Retinal pigment epithelial cell (primary cell): ENCODE measurements at places on chromosomes 16 and 17.
A peak's percentile ranks its signal among the peaks of the same experiment; 100 is the strongest.

DNA sequence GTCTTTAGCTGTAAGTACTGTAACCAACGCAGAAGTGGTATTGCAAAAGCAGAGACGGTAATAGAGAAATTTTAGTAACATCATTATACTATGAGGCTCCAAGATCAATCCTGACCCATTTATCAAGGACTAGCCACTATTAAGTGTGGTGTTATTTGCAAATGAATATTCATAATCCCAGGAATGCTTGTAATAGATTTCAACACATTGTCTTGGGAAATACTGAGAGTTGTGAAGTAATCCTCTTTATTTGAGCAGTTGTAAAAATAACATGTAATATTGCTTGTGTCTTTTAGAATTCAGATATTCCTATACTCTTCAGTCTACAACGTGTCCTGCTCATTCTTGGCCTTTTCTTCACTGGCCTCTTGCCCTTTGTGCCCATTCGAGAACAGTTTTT is 46.4 kb downstream of the GDPD1 start:
- no peak for DNase-seq

DNA sequence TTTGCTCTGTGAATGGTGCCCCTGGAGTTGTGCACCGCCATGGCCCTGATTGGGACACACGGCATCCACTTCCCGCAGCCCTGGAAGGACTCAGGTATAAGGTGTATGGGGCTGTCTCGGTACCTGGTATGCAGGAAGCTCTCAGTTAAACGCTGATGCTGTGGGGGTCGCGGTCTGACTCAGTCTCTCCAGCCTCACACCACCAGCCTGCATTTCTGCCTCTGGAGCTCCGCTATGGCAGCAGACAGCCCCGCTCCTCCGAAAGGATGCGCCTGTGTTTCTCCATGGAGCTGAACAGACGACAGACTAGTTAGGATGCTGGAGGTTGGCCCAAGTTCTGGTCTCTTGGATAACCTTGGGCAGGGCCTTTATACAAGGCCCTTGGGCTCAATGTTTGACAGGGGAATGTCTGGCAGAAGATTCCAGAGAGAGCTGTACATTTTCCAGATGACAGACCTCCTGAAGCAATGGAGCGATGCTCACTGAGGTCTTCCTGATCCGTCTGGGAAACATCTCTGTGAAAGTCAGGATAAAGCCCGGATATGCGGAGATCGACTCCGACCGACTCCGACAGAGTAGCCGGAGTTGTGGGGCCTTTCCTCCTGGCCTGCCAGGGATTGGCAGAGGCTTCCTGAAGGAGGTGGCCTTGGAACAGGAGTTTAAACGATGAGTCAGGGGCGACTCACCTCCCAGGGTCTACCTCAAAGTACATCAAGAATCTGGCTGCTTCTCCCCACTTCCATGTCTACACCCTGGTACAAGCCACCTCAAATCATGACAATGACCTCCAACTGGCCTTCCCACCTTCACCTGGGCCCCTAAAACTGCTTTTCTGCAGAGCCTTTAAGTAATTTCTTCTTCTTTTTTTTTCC is 21.9 kb upstream of the BCAR1 start:
- DNase-seq = no peak

DNA sequence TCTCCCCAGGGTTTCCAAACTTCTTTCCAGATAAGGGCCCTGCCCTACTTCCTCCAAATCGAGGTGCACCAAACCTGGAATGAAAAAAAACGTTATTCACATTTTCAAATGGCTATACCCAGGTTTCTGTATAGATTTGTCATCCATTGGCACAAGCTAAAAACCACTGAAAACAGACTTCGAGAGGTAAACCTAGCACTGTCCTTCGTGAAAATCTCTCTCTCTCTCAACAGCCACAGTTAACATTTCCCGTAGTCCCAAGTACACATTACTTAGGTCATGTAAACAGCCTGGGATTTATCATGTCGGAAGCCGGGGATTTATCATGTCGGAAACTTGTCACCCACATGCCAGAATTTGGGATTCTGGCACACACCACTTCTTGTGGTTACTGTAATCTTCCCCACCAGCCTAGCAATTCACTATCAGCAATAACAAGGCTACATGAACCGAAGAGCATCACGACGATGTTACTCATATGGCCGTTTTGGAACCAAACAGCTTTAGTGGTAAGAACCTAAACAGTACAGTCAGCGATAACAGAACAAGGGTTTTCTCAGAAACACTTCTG is 1.2 kb downstream of the DDX5 start:
- no peak for DNase-seq

DNA sequence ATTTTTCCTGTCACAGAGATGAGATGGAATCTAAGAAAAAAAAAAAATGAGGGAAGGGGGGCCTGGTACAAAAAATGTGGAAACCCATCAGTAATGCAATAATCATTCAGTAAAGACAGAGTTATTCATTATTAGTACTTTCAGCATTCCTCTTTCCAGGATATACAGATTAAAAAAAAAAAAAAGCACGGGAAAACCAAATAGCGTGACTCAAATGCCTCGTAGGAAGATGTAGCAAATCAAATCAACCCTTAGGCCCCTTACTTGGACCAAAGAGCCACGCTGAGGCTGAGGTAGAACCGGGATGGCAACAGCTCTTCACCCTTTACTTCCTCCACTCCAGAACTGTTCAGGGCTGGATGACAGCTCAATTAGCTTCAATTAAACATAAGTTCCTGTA is 52.5 kb downstream of the SMG6 start:
- no peak for DNase-seq

DNA sequence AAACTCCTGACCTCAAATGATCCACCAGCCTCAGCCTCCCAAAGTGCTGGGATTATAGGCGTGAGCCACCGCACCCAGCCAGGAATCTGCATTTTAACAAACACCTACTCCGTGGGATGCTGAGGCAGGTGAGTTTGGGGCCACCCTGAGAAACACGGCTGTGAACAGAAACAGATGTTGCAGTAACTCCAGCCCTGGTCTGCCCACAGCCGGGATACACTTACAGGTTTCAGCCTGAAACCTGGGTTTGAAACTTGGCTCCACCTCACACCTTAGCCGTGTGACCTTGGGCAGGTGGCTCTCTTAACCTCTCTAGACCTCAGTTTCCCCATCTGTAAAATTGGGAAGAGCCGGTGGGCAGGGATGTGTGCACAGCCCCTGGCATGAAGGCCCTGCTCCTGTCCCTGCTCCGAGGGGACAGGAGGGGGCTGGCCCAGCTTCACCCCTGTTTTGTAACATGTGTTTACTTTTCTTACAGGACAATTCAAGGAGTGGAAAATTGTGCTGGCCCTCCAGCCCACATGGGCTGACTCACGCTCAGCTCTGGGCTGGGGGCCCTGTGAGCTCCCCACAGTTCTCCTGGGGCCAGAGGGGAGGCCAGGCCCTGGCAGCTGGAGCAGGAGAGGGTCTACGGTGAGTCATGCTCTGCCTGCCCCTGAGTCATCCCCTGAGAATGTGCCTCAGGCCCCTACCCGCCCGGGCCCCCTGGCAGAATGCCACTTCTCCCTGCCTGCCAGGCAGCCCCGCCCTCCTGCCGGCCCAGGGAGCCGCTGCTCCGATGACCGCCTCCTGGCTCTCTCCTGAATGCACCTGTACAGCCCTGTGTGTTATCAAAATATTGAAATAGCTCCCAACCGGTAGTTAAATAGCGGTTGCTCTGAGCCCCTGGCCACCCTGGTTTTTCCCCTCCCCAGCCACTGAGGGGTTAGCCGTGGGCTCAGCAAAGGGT is 7.7 kb upstream of the PPL start:
- DNase-seq = peak; percentile 98

DNA sequence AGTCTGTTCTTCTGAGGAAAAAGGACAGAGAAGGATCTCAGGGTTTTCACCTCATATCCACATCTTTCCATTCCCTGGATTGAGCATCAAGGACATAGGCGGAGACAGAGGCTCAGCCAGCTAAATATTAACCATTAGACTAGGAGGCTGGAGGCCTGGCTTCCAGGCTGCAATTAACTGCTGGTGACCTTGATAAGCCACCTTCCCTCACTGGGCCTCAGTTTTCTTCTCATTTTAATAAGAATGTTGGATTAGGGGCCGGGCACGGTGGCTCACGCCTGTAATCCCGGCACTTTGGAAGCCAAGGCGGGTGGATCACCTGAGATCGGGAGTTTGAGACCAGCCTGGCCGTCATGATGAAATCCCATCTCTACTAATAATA is 25.6 kb upstream of the CNOT1 start:
- DNase-seq = no peak

GRCh38 chr16:15743657-15744056 is 93.6 kb downstream of the NDE1 start:
- no peak for DNase-seq

DNA sequence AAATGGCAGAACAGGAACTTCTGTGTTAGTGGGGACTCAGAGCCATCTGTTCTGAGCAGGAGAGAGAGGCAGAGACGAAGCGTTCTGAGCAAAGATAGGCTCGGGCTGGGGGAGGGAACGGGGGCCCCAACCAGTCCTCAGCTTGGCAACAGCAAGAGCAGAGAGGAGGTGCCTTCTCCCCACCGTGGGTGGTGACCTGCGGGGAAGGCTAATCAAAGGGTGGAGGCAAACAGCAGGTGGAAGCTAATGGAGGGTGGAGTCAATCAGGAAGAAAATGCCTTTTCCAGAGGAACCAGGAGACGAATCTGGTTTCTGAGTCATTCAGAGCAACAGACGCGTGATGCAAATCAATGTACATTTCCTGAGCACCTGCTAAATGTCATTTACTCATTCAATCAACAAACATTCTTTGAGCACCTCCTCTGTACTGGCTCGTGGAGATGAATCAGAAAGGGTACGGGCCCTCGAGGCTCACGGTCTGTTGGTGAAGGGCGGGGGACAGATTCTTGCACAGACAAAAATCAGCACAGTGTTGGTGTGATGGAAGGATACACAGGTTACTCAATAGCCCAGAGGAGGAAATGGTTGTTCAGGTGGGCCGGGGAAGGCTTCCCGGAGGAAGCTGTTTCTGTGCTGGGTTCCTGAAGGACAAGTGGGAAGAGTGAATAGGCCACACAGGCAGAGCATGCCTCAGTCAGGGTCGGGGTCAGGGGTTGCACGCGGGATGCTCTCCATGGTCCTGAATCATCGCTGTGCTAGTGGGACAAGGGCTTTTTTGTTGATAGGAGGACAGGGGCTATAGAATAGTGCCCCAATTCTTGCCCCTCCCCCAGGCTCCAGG is 5.7 kb upstream of the SPNS2 start:
- DNase-seq = no peak

DNA sequence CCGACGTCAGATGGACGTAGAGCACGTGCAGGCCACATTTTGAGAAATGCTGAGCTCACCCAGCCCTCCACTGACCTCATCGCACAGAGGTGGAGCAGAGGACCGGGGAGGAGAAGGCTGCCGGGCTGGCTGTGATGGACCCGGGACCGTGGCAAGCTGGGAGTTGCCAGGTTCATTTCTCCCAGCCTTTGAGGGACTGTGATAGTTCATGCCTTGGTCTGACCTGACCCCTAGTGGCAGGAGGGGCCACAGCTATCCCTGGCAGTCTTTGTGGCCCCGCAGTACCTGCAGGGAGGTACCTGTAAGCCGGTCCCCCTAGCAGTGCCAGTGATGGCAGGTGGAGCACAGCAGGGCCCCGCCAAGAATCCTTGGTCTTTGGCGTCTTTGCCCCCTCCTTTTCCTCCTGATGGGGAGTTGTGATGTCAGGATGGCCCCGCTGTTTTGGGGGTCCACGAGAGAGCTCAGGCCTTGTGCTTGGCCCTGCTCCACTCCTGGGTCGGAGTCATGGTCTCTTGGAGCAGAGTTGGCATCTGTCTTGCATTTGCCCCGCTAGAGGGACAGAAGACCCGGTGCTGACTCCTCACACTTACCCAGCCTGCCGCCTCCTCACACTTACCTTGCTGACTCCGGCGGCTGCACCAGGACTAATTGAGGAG is 50.4 kb downstream of the OR1D5 start:
- no peak for DNase-seq

GRCh38 chr17:78474614-78475146 is 96.2 kb downstream of the PGS1 start:
- no peak for DNase-seq

- DNase-seq = no peak
Measured at GRCh38 chr17:67058036-67058435, 13.7 kb downstream of the CACNG1 start.

GRCh38 chr17:66949501-66949900 is 15.0 kb upstream of the CACNG4 start:
- DNase-seq = no peak

DNA sequence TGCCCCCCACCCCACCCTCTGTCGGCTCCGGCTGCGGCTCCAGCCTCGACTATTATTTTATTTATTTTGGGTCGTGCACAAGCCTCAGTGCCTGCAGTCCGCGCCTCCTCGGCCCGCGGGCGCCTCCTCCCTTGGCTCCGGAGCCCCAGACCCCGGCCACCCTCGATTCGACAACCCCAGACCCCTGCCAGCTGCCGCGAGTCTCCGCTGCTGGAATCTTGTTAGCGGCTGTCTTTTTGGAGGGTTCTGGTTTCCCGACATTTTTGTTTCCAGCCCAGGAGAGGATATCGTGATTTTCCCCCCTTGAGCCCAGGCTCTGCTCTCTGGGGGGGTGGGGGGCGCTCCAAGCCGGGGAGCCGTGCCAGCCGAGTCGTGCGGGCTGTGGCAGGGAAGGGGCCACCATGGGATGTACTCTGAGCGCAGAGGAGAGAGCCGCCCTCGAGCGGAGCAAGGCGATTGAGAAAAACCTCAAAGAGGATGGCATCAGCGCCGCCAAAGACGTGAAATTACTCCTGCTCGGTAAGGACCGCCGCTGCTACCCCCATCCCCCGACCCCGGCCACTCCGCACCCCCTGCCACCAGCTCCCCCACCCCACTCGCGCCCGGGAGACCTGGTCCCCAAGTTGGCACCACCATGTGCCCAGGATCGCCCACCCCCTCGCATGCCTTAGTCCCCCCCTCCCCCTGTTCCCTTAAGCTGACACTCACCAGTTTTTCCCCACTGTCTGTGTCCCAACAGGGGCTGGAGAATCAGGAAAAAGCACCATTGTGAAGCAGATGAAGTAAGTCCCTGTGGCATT is 746 bp downstream of the GNAO1 start:
- no peak for DNase-seq

GRCh38 chr17:54844233-54844632 is 56.4 kb upstream of the TOM1L1 start:
- DNase-seq = no peak

DNA sequence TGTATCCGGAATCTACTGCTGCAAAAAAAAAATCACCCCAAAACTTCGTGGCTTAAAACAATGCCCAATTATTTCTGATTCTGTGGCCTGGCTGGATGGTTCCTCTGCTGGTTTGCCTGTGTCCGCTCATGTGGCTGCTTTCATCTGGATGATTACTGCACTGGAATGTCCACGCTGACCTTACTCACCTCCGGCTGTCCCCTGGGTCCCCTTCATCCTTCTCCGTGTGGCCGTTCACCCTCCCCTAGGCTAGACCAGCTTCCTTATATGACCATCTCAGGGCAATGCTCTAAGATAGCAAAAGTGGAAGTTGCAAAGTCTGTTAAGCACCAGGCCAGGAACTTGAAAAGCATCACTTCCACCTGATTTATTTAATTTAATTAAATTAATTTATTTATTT is 31.4 kb upstream of the SPNS2 start:
- DNase-seq = no peak

GRCh38 chr17:37090941-37091340 is 142.2 kb downstream of the AATF start:
- DNase-seq = no peak

GRCh38 chr17:82407255-82407654 is 10.9 kb upstream of the HEXD start:
- peak; percentile 77 for DNase-seq
